ENCODE measurements at places on chromosomes 4 and X. TPM values are rescaled to one million over a fixed set of nuclear protein-coding genes. Genes with fewer than 3 reads are reported as not detected.

CT47B1 gene
- total RNA-seq, result not detected

DNA sequence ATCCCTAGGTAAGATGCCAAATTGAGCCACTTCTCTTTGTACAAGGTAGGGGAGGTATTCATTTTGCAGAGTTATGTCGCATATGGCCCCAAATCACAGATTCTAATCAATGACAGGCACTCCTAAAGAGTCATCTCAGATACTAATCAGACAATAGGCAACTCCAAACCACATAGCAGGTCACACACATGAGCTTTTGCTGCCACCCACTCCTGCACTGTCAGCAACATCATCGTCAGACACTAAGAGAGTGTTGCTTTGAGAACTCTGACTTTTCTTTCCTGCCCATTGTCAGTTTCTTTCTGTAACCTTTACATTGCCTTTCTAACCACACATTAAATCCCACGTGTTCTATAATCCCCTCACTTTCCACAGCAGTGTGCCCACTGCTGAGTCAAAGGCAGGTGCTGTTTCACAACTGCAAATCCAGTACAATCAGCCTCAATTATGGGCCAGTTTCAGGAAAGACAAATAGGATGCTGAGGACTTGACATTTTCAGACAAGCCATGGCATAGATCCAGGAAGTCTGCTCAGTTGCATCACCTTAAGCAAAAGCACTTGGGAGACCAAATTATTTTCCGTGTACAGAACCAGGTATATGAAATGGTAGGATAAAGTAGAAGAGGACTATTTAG, 23.5 kb downstream of the TMEM31 start:
- DNase-seq, result no peak
- no peak overlapping the region for H3K4me3 ChIP-seq
- no peaks in the 10 kb centered on the region for H3K36me3 ChIP-seq
- no peak overlapping the region for H3K27ac ChIP-seq
- peaks cover 26% of the 10 kb centered on the region for H3K27me3 ChIP-seq

GRCh38 chr4:113845138-113845537, 83.6 kb upstream of the CAMK2D start:
- DNase-seq, result no peak
- H3K27me3 ChIP-seq, result no peaks in the 10 kb centered on the region
- no peak overlapping the region for H3K27ac ChIP-seq
- no peaks in the 10 kb centered on the region for H3K36me3 ChIP-seq
- no peak overlapping the region for H3K4me3 ChIP-seq
- peaks cover 20% of the 10 kb centered on the region for H3K4me1 ChIP-seq

SPIN2A gene
- 2.2 TPM for total RNA-seq

DNA sequence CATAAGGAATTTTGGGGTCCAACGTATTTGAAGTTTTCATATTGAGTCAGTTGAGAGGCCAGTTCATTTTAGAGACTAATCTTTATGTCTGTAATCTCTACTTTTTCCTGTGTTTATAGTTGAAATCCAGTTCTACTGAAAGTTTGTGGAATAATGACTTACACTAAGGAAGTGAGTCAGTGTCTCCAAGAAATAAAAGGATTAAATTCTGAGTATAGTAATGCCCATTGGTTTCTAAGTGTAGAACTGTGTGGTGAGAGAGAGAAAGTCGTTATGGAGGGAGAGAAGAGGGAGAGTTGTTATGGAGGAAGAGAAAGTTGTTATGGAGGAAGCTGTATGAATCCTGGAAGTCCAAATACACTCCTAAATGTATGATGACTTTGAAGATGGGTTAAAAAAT, 264.6 kb upstream of the HAND2 start:
- no peak overlapping the region for H3K27ac ChIP-seq
- no peaks in the 10 kb centered on the region for H3K4me1 ChIP-seq

GPR34 gene
- total RNA-seq, result not detected

DNA sequence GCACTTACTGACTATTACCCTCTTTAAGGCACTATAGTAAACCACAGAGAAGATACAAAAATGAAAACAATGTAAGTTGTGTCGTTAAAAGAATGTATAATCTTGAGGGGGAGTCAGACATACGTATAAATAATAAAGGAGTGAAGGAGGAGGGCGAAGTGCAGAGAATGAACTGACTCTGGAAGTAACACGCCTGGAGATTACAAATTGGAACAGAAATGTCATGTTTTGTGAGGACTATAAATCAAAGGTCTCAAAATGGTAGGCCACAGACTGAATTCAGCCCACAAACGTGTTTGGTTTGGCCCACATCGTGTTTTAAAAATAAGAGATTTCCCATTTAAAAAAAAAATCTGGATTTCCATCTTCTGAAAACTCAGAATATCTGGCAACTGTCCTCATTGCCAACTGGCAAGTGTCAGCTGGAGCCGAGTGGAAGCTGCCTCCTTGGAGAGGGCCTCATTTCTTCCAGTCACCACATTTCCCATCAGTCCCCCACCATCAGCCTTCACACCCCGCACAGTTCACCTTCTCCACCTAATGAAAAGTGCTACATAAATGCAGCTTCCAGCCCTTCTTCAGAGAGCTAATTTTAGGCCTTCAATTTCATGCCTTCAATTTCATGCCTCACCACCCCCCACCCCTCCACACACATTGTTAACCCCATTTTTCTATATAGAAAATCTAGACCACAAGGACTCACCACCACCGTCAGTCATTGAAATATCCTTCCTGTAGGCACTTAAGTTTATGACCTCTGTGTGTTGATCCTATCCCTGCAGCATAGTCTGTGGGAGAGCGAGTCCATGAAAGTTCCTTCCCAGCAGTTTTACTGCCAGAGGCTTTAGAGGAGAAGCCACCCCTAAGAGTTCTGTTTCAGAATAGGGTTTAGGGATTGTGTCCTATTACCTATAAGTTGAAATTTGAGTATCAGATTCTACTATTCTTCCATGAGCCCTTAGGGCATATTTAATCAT, 32.0 kb upstream of the COL25A1 start:
- no peak for DNase-seq
- no peak overlapping the region for H3K27ac ChIP-seq
- no peak overlapping the region for H3K4me3 ChIP-seq
- H3K4me1 ChIP-seq, result no peaks in the 10 kb centered on the region
- no peaks in the 10 kb centered on the region for H3K36me3 ChIP-seq
